ENCODE measurements at places on chromosomes 1 and 21.

GRCh38 chr1:82807563-82807962 is 1006.8 kb downstream of the ADGRL2 start:
- DNase-seq: no peak

- DNase-seq: peak; percentile 70
Measured at GRCh38 chr1:52551507-52552235, 1.2 kb downstream of the TUT4 start.

DNA sequence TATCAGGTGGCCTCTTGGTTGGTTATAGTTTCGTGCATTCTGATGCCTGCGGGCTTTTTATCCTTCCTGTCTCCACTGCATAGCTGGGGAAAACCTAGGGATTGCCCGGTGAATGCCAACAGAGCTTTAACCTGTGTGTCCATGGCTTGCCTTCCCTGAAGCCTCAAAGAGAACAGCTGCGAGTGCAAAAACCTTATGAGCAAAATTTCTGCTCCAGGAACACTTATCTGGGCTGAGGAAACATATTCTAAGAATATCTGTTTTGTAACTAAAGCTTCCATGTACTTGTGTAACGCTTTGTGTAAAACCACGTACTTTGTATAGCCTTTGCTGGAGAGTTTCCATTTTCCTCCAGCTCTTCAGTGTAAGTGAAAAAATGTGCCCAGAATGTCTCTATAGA is 7.2 kb downstream of the CNST start:
- DNase-seq: no peak

GRCh38 chr1:204001166-204001901 is 71.6 kb upstream of the SOX13 start:
- DNase-seq: no peak

Data from brain (organoid and tissue), 16 donors.